Activated naive CD4-positive, alpha-beta T cell treated with anti-CD3 and anti-CD28 coated beads, Interleukin-2, amount 50 U/mL, for 72 hours (primary cell): ENCODE measurements at places on chromosomes 2 and 18.

GRCh38 chr2:225072444-225072843 lies 30.2 kb upstream of the DOCK10 start:
- DNase-seq = no peak

DNA sequence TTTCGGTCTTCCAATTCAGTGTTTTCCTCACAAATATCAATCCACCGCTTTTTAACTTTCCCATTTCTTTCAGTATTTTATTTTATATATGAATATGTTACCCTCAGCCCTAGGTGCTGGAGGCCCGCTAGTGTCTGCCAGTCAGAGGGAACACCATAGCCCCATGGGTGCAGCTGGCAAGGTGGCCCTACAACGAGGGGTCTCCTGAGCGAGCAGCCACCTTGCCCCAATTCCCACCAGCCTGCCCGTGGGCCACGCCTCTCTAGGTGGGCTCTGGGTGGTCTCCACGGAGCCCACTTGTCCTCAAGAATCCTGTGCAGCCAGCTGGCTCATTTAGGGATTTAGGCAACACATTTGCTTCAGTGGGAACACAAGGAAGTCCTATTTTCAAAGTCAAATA lies 72.5 kb upstream of the RGPD5 start:
- DNase-seq = no peak

- no peak for DNase-seq
Observed at GRCh38 chr2:172968061-172968469, 107.6 kb upstream of the MAP3K20 start.

DNA sequence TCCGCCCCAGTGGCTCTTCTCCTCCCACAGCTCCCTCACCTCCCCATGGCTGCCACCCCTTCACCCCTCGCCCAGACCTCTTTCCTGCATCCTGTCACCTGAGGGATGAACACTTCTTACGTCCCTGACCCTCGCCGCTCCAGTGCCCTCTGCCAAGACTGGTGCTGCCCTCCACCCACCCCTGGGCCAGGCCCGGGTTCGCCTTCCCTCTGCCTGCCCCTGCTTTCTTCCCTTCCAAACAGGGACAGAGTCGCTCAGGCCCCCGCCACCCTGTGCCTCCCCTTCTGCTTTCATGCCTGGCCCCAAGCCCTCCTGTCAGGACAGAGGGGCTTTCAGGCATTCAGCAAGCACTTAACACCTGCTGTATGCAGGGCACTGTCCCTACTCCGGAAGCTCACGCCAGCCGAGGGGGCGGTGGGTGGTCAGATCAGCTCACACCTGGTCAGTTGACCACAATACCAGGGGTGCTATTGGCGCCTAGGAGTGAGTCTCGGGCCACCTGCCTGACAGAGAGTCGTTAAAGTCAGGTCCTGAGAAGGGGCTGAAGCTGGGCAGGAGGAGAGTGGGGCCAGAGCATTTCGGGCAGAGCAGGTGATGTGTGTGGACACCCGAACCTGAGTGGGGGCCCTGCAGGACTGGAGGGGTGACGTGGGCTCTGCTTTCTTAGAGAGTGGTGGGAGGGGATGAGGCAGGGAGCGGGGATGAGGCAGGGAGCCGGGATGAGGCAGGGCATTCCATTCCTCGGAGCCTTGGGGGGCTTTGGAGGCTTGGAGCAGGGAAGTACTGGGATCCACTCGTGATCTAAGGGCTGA lies 26.0 kb upstream of the HPCAL1 start:
- no peak for DNase-seq

- DNase-seq = no peak
Observed at GRCh38 chr18:56933472-56933871, 213.4 kb upstream of the BOD1L2 start.

DNA sequence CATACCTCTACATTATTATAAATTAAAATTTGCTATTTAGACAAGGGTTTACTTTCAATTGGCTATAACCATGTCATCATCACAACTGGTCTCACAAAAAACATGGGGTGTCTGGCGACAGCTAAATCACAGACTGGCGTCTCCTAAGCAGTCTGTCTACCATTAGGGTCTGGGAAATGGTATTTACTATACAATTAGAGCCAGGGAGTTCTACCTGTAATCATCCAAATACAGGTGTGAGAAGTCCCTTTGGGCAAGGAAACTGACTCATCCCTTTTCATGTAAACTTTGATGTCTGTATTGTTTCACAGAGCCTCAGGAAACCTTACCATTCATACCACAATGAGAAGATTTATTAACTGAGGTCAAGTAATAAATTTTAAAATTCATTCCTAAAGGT lies 126.7 kb downstream of the OLA1 start:
- DNase-seq = no peak

- DNase-seq = no peak
Observed at GRCh38 chr2:49928551-49928950, 774.2 kb upstream of the FSHR start.

- no peak for DNase-seq
Observed at GRCh38 chr2:205218056-205218455, 464.2 kb upstream of the NRP2 start.

- no peak for DNase-seq
Observed at GRCh38 chr2:177289824-177290628, 25.5 kb upstream of the NFE2L2 start.

- DNase-seq = no peak
Observed at GRCh38 chr2:141380008-141380979, 750.5 kb downstream of the LRP1B start.
